Activated CD4-positive, alpha-beta T cell treated with anti-CD3 and anti-CD28 coated beads, Interleukin-2, amount 50 U/mL, for 16 hours (primary cell): ENCODE measurements at places on chromosomes 5 and 9.

DNA sequence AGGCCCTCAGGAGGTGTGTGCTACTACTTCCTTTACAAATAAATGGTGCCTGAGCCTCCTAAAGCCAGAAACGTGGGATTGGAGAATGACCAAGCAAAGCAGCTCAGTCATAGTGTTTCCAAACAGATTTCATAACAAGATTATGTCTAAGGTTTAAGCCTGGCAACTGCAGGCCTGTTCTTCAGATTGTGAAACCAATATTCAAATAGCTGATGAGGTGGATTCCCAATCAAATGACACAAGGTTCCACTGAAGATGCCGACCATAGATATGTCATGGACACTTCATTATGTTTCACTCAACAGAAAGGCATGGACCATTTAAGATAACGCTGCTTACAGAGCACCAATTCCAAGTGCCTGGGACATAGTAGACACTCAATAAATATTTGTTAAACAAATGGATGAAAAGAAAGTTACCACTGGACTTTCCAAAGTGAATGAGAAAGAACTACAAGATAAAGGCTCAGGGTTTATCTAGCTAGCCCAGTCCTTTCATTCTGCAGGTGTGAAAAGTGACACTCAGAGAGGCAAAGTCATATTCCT lies 189.5 kb downstream of the ACTL7B start:
- DNase-seq = no peak

DNA sequence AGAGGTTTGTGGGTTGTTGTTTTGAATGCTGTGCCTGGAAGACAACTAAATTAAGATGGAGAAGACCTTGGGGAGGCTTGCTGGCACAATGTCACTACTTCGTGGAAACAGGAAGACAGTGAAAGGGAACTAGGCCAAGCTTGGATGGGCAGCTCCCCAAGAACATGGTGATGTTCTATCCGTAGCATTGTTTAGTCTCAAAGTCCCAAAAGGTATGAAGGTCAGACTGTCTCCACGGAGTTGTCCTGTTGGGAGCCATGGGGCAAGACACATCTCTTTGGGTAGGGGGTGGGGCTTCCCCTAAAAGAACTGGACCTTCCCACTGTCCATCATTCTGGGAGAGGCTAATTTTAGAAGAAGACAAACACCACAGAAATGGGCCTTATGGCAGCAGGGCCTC lies 140.5 kb downstream of the ENTREP1 start:
- DNase-seq = no peak

- no peak for DNase-seq
These were observed 190.1 kb downstream of the CD180 start for GRCh38 chr5:67006500-67006848.

DNA sequence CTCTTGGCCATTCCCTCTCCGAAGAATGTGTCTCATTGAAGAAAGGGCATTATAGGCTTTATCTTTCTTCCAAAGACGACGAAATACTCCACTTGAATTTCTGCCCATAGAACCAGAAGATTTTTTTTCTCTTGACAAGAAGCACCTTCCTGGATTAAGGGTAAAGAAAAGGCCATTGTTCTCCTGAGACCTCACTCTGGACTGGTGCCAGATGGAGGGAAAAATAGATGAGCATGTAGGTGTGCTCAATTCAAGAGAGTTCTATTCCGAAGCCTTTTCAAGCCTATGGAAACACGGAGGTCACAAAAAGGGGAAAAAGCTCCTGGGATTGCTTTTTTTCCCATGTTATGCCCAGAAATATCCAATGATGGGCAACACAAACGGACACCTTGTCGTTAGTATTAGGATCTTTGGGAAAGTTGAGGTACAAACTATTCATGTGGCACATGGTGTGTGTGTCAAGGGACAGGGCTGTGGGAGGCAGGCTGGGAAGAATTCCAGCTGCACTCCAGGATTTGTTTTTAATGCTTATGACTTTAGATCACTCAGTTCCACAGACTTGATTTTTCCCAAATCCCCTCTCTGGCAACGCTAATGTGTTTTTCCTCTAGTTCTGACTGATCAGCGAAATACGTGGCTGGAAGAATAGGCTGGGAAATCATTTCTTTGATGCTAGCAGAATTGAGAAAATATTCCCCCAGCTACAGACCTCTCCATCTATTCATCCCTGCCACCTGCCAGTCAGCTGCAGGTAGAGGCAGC lies 89.9 kb downstream of the SIL1 start:
- no peak for DNase-seq

DNA sequence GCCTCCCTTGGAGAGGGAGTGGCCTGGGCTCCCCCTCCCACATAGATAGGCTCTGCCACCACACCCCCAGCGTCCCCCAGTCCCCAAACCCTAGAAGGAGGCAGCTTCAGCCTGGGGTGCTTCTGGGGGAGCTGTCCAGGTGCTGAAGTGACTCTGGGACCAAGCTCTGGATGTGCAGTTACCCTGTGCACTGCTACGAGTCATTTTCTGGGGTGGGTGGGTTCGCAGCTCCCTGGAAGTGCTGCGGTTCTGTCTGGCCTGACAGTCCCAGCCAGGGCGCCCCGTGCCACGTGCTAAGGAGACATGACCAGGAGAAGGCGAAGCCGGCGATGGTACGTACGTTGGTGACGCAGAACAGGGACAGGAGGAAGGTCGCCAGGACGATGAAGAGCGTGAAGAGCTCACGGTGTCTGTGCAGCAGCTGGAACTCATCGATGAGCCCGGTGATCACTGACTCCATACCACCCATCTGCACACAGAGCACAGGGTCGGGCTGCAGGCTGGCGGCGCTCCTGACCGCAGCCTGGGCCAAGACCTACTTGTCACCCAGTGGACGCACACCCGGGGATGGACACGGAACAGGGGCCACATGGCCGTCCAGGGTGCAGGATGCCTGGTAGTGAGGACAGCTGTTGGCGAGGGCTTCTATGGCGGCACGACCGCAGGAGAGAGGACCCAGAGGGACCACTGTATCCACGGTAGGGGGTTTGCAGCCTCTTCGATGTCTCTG lies 35.7 kb downstream of the SLC6A3 start:
- no peak for DNase-seq

DNA sequence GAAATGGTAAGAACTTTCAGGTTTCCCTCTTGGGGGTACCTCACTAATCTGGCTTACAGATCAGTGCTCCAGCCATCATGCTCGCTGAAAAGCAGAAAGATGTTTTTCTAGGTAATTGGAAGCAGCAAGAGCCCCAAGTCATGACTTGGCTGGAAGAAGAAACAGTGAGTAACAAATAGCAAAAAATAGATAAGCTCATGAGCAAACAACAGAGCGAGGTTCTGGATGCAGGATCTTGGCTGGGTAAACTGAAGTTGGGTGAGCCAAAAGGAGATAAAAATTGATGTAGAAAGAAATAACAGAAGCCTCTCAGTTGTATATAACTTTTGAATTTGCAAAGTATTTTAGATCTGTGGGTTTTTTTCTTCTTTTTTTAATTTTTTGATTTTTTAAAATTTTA lies 110.1 kb downstream of the INSYN2B start:
- no peak for DNase-seq

DNA sequence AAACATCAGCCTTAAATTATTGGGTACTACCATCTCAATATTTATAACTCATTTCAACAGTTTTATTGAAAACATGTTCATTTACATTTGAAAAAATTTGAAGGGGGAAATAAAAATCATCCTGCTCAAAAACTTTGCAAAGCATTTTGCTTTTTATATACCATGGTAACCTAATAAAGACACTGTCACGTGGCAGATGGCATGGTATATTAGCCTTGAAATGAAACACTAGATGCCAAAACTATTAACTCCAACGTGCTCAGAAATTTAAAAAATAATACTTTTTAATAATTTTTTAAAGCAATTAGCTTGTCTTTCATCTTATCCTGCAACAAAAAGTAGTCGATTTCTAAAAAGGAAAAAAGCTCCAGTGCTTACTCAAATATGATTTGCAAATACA lies 88.6 kb upstream of the NFIB start:
- DNase-seq = no peak

- no peak for DNase-seq
These were observed 210.9 kb downstream of the FRMD3 start for GRCh38 chr9:83327323-83327722.

DNA sequence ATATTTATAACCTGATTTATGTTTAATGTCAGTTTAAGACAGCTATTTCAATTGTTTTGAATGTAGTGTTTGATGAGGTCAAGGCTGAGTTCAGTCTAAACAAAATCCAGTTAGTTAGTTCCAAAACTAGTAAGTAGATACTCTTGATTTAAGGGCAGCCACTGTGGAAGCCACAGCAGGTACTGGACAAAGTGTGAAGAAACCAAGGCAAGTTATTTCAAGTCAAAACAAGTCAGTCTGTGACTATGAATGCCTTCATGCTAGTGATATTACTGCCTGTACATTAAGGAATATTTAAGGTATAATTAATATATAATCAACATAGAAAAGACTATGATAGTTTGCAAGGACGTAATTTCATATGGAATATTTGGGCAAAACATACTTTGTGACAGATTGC lies 362.3 kb downstream of the DMRTA1 start:
- no peak for DNase-seq

DNA sequence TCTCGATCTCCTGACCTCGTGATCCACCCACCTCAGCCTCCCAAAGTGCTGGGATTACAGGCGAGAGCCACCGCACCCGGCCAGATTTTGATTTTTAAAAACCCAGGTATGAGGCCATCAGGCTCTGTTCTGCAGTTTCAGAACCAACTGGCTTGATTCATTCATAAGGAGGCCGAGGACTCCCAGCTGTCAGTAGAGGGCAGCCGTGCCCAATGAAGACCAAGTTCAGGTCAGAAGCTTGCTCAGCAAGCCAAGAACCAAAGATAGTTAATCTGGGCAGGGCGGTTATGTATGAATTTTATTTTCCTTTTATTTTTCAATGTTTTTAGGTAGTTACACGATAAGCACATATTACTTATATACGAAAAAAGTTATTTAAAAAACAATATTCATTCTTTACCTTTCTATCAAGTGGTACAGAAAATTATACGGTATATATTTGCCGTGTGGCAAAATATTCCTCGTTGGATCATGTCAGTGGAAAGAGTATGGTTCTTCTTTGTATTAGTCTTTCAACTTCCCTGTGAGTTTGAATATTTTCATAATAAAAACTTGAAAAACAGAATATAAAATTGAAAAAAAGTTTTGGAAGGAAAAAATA lies 18.0 kb downstream of the MGAT1 start:
- peak; percentile 69 for DNase-seq

DNA sequence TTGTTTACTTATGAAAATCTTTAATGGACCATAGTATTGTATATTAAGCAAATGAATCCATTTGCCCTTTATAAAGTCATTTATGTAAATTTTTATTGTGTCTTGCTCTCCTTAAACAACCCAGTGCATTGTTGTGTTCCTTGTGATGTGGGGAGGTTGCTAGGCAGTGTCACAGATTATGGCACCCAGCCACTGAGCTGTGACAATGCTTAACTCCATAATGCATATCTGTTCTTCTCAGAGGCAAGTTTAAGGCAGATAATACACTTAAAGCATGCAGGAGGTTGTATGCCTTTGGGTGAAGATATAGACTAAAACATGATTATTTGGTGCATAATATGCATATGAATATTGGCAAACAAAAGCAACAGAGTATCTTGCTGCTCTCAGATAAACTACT lies 269.6 kb upstream of the RIOK2 start:
- DNase-seq = no peak

- DNase-seq = no peak
These were observed 139.0 kb downstream of the ARHGEF28 start for GRCh38 chr5:73764996-73765395.

GRCh38 chr5:174376056-174376455 lies 330.6 kb downstream of the NSG2 start:
- no peak for DNase-seq

GRCh38 chr5:56692359-56693219 lies 122.8 kb upstream of the MAP3K1 start:
- no peak for DNase-seq

GRCh38 chr9:2419347-2419746 lies 202.2 kb upstream of the VLDLR start:
- no peak for DNase-seq

- no peak for DNase-seq
These were observed 97.3 kb upstream of the PANK3 start for GRCh38 chr5:168676501-168676900.

DNA sequence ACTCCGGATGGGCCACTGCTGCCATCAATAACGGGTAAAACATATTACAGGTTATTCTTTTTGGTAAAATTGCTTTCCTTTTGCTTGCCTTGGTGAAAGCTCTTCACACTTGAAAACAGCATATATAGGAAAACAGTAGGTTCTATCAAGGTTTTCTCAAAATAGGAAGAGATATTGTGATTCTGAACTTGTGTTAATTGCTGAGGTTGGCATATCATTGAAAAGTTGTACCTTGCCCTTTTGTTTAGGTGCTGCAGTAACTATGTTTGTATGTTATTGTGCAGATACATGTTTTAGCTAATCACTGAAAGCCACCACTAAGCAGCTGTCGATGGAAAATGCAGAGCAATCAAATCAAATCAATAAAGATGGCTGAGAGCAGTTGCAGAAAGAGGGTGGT lies 78.0 kb upstream of the C6 start:
- DNase-seq = no peak

DNA sequence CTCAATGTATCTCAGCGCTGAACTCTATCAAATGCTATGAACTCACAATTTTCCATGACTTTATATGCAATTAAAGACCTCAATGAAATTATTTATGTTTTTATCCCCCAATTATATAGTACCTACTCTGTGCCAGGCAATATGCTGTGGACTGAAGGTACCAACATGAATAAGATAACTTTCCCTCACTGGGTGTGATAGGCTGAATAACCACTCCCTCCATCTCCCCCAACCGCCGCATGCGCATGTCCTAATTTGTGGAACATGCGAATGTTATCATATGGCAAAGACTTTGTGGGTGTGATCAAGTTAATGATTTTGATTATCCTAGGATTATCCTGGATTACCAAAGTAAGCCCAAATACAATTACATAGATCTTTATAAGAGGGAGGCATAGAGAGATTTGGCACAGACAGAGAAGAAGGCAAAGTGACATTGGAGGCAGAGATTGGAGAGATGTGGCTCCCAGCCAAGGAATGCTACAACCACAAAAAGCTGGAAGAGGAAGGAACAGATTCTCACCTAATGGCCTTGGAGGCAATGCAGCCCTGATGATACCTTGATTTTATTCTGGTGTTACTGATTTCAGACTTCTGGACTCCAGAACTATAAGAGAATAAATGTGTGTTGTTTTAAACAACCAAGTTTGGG lies 149.1 kb upstream of the VCAN start:
- no peak for DNase-seq

- no peak for DNase-seq
These were observed 217.2 kb upstream of the DAPK1 start for GRCh38 chr9:87280421-87280820.

GRCh38 chr5:43367909-43368669 lies 44.1 kb downstream of the CCL28 start:
- no peak for DNase-seq

- no peak for DNase-seq
These were observed 73.5 kb downstream of the TRIM36 start for GRCh38 chr5:115096034-115096769.
